ENCODE measurements at places on chromosomes 1 and 21. TPM values are rescaled to one million over a fixed set of nuclear protein-coding genes. Genes with fewer than 3 reads are reported as not detected.

GRCh38 chr1:209755926-209756614 is at the start of gene TRAF3IP3:
Gene TRAF3IP3, plus strand, starts transcription at chr1:209756053. Its CDS starts 3,987 bp downstream, at chr1:209760040.
- DNase-seq = no peak

The MX2 gene
- not detected for total RNA-seq

DNA sequence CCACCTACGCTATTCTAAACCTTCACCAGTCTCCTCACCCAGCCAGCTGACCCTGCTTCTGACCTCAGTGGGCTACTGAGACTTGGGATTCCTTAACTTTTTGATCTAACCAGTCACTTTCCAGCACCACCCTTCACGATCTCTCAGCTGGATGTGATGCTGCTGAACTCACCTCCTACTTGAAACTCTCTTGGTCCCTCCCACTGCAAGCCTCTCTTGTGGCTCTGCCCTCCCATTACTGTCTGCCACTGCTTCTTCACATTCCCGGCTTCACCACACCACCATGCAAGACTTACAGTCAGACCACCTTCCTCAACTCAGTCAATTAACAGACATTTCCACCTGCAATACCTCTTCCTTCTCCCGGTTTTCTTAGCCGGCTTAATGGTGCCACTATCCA is 6.3 kb downstream of the TAF5L start:
- no peak for DNase-seq

The KCNQ4 gene
- 1.4 TPM for total RNA-seq

DNA sequence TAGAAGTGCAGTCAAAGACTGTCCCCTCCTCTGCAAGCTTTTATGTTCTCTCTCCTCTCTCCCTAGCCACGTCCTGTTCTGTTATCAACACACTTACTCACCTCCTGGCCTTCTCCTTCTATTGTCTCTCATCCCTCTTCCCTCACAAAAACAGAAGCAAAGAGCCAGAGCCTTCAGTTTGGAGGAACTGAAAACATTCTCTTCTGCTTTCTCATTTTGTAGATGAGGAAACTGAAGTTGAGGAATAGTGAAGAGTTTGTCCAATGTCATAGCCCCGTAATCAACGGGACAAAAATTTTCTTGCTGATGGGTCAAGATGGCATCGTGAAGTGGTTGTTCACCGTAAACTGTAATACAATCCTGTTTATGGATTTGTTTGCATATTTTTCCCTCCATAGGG is 1.9 kb downstream of the NLRP3 start:
- no peak for DNase-seq

All from A673 (cell line).